Brain (organoid and tissue), 16 donors: ENCODE measurements at places on chromosomes 4 and X. TPM values are rescaled to one million over a fixed set of nuclear protein-coding genes. Genes with fewer than 3 reads are reported as not detected.

TBX22 gene
- polyA plus RNA-seq = not detected

DLG3 gene
- polyA plus RNA-seq = 37.9 TPM

DOK7 gene
- polyA plus RNA-seq = 0.48 TPM

GYPE gene
- polyA plus RNA-seq = not detected

ENPP6 gene
- 6.8 TPM for polyA plus RNA-seq

AFF2 gene
- polyA plus RNA-seq = 0.42 TPM

EXOC1 gene
- polyA plus RNA-seq = 9.2 TPM

SMIM10L2A gene
- polyA plus RNA-seq = 12.4 TPM

TRIML2 gene
- not detected for polyA plus RNA-seq

PF4V1 gene
- not detected for polyA plus RNA-seq

UGT2B17 gene
- polyA plus RNA-seq = not detected

MAGEA1 gene
- polyA plus RNA-seq = not detected

TKTL2 gene
- not detected for polyA plus RNA-seq

CCSER1 gene
- polyA plus RNA-seq = 0.48 TPM

CFAP299 gene
- not detected for polyA plus RNA-seq

CLGN gene
- polyA plus RNA-seq = 6.4 TPM

HSFX2 gene
- 1.9 TPM for polyA plus RNA-seq

FGB gene
- 2.1 TPM for polyA plus RNA-seq

HMX1 gene
- not detected for polyA plus RNA-seq

GYG2 gene
- 6.1 TPM for polyA plus RNA-seq

NUP62CL gene
- 1.1 TPM for polyA plus RNA-seq

F8A2 gene
- polyA plus RNA-seq = not detected

HMGN5 gene
- 2.2 TPM for polyA plus RNA-seq

HEPH gene
- polyA plus RNA-seq = 8.1 TPM

TMSB15C gene
- polyA plus RNA-seq = 3.7 TPM

ETDA gene
- polyA plus RNA-seq = not detected

MAGEE2 gene
- 0.56 TPM for polyA plus RNA-seq

MND1 gene
- polyA plus RNA-seq = 3.0 TPM

TEX11 gene
- not detected for polyA plus RNA-seq

MYL5 gene
- 11.6 TPM for polyA plus RNA-seq

NHSL2 gene
- polyA plus RNA-seq = 1.1 TPM

MCF2 gene
- polyA plus RNA-seq = 0.54 TPM

MAGEC2 gene
- polyA plus RNA-seq = 4.9 TPM

TBC1D1 gene
- polyA plus RNA-seq = 96.8 TPM

GPR143 gene
- polyA plus RNA-seq = 5.8 TPM

FAM200B gene
- 120 TPM for polyA plus RNA-seq

MAML3 gene
- 9.4 TPM for polyA plus RNA-seq

FGFBP2 gene
- polyA plus RNA-seq = 0.78 TPM

SUV39H1 gene
- 10.1 TPM for polyA plus RNA-seq

ODAPH gene
- polyA plus RNA-seq = not detected

POU3F4 gene
- 0.44 TPM for polyA plus RNA-seq

PABPC4L gene
- 0.07 TPM for polyA plus RNA-seq

S100G gene
- not detected for polyA plus RNA-seq

NDST3 gene
- 0.17 TPM for polyA plus RNA-seq
